HFFc6 (cell line): ENCODE measurements at places on chromosomes 2 and 18.

- DNase-seq = no peak
These were observed 11.3 kb downstream of the CMPK2 start for GRCh38 chr2:6854416-6854815.

- DNase-seq = no peak
These were observed 285.1 kb upstream of the SLC14A2 start for GRCh38 chr18:45330170-45330594.

GRCh38 chr2:200614249-200614648, 28.4 kb downstream of the AOX1 start:
- DNase-seq = no peak

GRCh38 chr2:161710131-161710915, 86.1 kb downstream of the SLC4A10 start:
- DNase-seq = peak; percentile 10

GRCh38 chr2:119650206-119650605, 28.8 kb upstream of the TMEM177 start:
- DNase-seq = no peak

DNA sequence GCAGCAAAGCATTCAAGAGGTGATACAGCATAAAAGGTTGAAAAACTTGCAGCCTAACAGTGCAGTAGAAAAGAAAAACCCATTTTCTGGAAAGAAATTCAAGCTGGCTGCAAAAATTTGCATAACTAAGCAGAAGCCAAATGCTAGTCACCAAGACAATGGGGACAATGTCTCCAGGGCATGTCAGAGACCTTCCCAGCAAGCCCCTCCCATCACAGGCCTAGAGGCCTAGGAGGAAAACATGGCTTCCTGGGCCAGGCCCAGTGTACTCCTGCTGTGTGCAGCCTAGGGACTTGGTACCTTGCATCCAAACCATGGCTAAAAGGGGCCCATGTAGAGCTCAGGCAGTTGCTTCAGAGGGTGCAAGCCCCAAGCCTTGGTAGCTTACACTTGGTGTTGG, 405.1 kb upstream of the CYRIA start:
- no peak for DNase-seq

GRCh38 chr18:7754258-7754657, 187.1 kb downstream of the PTPRM start:
- peak; percentile 5 for DNase-seq

DNA sequence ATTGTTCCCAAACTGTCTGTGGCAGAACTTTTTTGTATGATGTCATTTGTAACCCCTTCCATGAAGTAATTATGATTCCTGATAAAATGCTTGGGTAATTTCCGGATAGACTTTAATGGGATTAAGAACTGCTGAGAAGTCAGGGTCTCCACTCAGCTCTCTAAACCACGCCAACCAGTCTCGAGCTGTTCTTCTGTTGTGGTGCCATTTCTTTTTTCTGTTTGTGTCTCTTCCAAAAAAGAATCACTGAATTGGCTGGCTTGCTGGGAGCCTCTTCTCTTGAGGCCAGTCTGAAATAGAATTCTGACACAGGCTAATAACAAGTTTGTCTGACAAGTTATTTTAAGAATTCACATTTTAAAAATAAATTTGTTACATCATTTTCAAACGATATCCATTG, 198.9 kb downstream of the BCL2 start:
- no peak for DNase-seq

DNA sequence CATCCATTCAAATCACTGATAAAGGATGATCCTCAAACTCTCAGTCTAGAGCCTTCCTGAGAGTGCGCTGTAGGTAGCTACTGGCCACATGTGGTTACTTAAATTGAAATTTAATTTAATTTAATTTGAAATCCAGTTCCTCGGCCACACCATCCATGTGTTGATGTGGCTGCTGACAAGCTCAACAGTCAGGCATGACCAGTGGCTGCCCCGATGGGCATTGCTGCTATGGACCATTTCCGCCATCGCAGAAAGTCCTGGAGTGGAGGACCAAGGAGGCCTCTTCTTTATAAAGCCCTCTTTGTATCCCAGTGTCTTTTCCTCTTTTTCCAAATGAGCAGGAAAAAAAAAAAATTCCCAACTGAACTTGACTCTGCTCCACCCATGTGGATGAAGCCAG, 100.6 kb downstream of the HDAC4 start:
- no peak for DNase-seq

GRCh38 chr2:180949896-180950295, 30.5 kb upstream of the UBE2E3 start:
- DNase-seq = no peak

- no peak for DNase-seq
These were observed 24.5 kb upstream of the ALPP start for GRCh38 chr2:232354069-232354468.

- no peak for DNase-seq
These were observed 207.0 kb downstream of the LDLRAD4 start for GRCh38 chr18:13425357-13426091.

DNA sequence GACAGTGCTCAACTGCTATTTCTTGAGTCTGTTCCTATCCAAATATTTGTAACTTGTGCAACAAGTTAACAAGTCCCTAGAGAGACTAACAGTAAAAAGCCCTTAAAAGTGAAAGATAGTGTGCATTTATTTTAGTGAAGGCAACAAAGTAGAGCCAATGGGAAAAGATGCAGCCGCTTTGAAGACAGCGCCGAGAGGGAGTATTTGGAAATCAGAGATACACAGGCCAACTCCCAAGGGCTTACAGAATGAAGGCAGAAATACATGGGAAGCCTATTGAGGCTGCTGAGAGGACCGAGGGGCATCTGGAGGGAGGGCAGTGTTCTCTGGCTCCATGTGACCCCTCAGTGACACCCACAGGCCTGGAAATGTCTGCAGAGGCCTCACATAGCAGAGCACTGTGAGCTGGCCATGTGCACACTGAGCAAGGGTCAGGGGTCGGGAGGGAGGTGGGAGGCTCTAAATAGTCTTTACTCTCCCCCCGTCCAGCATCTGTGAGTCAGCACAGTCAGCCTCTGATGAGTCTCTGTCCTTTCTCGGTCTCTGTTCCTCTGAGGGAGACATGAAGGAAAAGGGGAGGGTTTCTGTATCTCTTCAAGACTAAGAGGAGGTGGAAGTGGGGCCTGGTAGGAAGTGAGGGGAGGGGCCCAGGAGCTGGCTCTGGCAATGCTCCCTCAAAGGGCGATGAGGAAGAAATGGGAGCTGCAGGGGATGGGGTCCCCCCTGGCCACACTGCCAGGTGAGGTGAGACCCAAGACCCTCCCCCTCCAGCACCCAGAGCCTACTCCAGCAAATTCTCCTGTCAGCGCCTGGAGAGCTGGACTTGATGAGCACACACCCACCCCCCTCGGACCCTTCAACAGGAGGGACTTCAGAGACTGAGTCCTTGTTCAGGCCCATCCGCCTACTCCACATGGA, 133.6 kb downstream of the SP3 start:
- DNase-seq = no peak

GRCh38 chr2:207484444-207485391, 45.0 kb upstream of the CREB1 start:
- DNase-seq = no peak

DNA sequence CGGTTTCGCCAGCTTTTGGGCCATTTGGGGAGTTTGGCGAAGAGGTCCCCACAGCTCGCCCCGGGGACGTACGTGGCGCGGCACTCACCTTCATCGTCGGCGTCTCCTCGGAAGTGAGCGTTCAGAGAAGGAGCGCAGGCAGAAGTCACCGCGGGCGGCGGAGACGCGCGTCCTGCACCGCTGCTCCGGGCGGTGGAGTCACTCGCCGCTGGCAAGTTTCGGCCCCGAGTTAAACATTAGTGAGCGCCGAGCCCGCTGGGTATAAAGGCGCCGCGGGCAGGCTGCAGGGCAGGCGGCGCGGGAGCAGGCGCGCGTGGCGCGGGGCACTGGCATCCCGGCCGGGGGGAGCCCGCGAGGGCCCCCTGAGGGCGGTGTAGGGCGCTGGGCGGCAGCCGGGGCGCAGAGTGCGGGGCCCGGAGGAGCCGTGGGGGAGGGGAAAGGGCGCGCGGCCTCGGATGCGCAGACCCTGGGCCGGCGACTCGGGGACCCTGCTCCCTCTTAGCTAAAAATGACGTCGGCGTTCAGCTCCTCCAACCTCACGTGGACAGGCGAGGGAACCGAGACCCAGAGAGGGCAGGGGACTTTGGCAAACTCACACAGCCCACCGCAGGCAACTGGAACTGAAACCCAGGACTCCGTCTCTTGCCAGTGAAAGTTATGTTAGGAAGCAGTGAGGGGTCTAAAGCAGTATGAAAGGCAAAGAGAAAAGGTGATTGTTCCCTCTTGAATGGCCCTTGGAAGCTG, at the start of gene DPP4:
DPP4 (minus strand) TSS at position 328 of the 744 bp plus-strand sequence; CDS start at position 94, 234 bp downstream.
- DNase-seq = no peak

- DNase-seq = peak; percentile 19
These were observed 42.8 kb upstream of the GALR1 start for GRCh38 chr18:77206676-77207374.

DNA sequence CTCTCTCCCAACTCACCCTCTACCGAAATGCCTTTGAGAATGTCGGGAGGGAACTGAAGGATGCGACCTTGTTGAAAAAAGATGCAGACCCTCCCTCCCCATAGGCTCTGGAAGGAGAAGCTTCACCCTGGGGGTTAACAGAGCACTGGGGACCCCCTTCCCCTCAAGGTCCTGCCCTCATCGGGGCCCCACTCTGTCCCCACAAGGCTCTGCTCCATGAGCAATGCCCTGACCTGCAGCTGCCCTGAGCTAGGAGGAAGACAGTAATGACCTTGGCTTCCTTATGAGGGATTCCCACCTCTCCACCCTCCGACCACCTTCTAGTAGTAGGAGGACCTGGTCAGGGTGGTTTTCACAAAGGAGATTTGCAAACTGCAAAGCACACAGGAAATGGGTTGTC, 44.4 kb upstream of the HPCAL1 start:
- DNase-seq = no peak

DNA sequence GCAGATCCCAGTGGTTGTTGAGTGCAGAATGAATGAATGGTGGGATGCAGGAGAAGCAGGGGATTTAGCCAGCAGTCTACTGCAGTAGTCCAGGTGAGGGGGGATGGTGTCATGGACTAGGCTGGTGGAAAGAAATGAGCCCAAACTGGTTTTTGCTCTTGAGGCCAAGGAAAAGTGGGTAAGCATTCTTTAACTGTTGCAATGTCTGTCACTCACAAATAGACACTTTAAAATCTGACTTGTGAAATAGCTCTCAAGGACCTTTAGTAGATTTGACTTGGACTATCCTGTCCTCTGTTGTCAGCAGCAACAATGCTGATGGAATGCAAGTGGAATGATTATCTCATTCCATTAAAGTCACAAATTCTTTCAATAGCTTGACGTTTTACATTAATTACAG, 37.5 kb upstream of the STK17B start:
- DNase-seq = no peak

GRCh38 chr2:172233987-172234715, 131.5 kb upstream of the DLX2 start:
- DNase-seq = no peak

- DNase-seq = peak; percentile 57
These were observed 31.9 kb upstream of the FOSL2 start for GRCh38 chr2:28360718-28361293.

- no peak for DNase-seq
These were observed 68.7 kb downstream of the VWA3B start for GRCh38 chr2:98155716-98156115.

DNA sequence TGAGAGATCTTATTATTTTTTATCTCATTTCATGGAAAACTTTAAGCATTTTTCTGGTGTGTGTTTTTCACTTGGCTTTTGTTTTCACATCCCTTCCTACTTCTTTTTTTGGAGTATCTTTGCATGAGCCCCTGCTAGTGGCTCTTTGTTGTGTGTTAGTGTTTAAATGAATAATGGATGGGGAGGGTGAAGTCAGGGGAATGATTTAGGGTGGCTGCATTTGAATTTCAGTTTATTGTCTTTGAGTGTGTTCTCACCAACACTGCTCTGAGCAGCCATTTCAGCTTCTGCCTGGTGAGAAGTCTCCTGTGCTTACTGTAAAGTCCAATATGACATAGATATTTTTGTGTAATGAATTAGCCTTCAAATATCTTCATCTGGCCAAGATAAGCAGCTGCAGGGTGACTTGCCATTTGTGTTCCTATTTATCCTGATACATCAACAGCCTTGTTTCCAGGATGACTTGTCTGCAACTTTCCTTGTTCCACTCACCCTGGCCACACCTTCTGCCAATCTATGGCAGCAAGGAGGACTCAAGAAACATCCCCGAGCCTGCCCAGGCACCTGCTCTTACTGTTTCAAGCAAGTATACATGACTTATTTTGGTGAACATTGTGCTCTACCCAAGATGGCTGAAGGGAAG, 182.6 kb downstream of the PDE11A start:
- DNase-seq = no peak

- no peak for DNase-seq
These were observed 2.0 kb downstream of the ANO7 start for GRCh38 chr2:241190291-241190981.

GRCh38 chr2:124753842-124754241, 728.8 kb downstream of the CNTNAP5 start:
- DNase-seq = no peak

DNA sequence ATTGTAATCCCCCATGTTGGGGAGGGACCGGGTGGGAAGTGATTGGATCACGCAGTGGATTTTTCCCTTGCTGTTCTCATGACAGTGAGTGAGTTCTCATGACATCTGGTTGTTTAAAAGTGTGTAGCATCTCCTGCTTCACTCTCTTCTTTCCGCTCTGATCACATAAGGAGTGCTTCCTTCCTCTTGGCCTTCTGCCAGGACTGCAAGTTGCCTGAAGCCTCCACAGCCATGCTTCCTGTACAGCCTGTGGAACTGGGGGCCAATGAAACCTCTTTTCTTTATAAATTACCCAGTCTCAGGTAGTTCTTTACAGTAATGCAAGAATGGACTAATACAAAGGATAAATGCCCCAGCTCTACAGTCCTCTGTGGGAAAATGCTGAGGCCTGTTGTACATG, 437.5 kb upstream of the NXPH2 start:
- DNase-seq = no peak

DNA sequence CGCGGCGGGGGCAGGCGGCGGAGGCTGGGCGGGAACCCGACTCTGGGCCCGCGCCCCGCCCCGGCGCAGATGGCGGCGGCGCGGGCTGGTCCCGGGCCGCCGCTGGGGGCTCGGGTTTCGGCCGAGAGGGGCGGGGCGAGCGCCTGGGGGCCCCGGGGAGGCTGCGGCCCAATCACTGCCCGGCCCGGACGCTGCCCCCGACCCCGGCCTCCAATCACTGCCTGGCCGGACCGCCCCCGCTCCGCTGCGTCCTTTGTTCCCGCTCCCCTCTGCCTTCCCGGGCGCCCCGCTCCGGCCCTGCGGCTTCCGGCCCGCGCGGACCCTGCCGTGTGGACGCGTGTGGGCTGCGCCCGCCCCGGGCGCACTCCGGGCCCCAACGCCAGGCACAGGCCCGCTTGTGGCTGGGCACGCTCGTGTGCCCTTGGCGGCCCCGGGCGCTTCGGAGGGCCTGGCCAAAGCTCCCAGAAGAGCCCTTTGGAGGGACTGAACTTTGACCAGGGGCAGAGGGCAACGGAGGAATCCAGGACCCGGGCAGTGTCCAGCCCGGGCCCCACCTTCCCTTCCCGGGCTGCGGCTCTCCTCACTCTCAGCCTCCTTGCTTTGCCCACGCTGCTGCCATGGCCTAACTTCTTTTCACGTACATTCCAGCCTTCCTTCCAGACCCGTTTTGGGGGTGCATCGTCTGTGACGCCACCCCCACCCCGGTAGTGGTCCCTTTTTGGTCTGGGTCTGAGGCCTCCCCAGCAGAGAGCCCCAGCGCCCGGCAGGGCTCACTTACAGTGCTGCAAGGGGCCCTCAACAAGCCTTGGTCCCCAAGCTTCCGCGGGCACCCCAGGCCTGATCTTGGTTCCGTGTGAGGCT, 27.1 kb upstream of the PTMA start:
- DNase-seq = peak; percentile 36

- DNase-seq = peak; percentile 87
These were observed 16.5 kb upstream of the ALPK2 start for GRCh38 chr18:58645398-58645797.

- DNase-seq = no peak
These were observed 96.2 kb downstream of the NYAP2 start for GRCh38 chr2:225495706-225496105.
